ENCODE measurements at places on chromosomes 16 and 17. TPM values are rescaled to one million over a fixed set of nuclear protein-coding genes. Genes with fewer than 3 reads are reported as not detected.

CACNG4 gene
- total RNA-seq: 9.7 TPM

ANKS4B gene
- not detected for total RNA-seq

TM4SF5 gene
- not detected for total RNA-seq

KCNJ12 gene
- 2.1 TPM for total RNA-seq

MYL4 gene
- not detected for total RNA-seq

OR4D1 gene
- not detected for total RNA-seq
